ENCODE measurements at places on chromosomes 12 and 14.
A peak's percentile ranks its signal among the peaks of the same experiment; 100 is the strongest.

DNA sequence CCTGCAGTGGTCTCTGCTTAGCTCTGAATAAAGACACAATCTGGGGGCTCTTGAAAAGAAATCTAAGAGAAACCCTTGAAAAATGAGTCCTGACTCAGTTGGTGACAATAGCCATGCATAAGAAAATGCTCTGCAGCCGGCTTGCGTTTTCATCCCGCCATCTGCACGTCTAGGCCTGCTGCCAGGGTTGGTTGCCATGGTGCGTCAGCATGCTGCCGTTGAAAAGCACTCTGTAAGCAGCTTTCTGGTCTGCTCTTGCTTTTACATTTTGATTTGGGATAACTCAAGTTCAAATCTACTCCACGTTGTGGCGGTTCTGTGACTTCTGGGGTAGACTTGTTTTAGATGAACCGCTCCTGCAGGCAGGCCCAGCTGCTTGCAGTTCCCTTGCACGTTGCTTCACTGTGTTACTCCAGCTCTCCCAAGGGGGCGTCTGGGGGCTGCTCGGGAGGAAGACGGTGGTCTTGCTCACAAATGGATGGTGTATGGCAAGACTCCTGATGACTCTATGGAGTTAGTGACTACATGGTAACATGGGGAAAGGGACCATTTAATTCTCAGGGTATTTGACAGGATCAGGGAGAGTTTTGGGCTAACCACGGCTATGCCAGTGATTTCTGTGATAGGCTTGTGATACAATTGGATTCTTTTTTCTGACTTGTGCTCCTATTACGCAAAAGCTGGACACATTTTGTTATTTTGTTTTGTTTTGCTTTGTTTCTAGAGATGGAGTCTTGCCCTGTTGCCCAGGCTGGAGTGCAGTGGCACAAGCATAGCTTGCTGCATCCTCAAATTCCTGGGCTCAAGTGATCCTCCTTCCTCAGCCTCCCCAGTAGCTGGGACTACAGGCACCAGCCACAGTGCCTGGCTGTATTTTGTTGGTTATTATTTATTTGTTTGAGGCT is 15.8 kb downstream of the WNT5B start:
- DNase-seq: peak; percentile 51

DNA sequence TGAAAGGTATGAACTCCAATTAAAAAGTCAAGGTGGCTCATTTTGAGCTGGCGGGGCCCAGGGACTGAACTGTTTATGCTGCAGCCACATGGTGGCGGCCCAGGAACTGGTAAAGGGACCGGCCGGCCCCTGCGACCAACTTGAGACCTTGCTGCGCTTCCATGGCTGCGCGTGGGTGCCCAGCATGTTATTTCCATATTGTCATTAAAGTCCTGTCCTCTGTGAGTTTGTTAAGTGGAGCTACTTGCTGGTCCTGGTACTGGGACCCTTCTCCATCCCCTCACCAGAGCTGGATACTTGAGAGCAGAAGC is 62.3 kb downstream of the BEGAIN start:
- DNase-seq: no peak

GRCh38 chr12:122138616-122139015 is 35.4 kb downstream of the IL31 start:
- DNase-seq: no peak

GRCh38 chr14:75156901-75157300 is 19.5 kb downstream of the TMED10 start:
- no peak for DNase-seq

GRCh38 chr14:75479770-75480600 is 42.3 kb upstream of the BATF start:
- no peak for DNase-seq

- DNase-seq: no peak
These were observed 25.3 kb downstream of the VASH1 start for GRCh38 chr14:76786601-76787000.

GRCh38 chr14:64417771-64418125 is 29.6 kb downstream of the MTHFD1 start:
- DNase-seq: no peak

Measured in smooth muscle cell of the brain vasculature (primary cell).